WTC11 (cell line): ENCODE measurements at places on chromosomes 1 and 21.

- DNase-seq, result no peak
Measured at GRCh38 chr21:25341981-25342380, 265.3 kb downstream of the MRPL39 start.

- no peak for DNase-seq
Measured at GRCh38 chr21:46456750-46457149, 1.9 kb upstream of the DIP2A start.

DNA sequence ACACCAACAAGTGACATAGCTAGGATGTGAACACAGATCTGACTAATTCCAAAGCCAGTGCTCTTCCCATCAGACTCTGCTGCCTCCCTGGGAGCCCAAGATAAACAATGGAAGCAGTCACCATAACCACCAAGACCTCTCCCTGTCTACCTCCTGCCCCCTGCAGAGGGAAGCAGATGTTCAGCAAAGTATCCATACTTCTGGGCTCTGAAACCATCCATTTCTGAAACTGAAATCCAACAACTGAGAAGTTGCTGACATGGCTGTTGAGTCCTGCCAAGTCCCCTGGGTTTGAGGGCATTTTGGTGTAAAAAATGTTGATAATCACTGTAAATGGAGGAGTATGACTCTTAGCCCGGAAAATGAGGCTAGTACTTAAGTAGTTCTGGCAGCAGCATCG is 102.1 kb downstream of the TYW3 start:
- DNase-seq, result no peak

GRCh38 chr1:161173711-161174110 is 3.6 kb downstream of the B4GALT3 start:
- DNase-seq, result no peak

DNA sequence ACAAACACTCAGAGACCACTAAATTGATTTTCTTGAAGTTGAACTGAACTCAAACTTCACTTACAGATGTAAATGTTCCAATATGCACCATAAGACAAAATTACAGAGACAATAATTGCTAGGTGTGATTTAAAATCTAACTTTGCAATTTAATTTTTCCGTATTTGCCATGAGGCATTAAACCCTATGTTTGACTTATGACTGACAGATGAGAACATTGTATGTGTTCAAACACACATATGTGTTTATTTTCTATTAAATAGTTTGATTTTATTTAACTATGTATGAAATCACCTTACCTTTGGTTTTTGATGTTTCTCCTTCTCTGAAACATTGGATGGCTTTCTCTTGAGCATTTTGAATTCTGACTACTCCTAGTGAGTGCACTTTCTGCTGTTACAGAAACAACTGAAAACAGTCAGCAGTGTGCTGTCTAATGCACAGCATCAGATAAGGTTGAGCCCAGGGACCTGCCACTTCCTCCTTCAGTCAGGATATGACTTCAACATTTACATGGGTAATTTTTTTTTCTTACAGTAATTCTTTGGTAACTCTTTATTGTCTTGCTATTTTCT is at the start of gene SAMSN1:
Gene SAMSN1 (minus strand): TSS at position 410 of the 575 bp plus-strand sequence. CDS start 54 bp downstream, at position 356.
- DNase-seq, result no peak

- DNase-seq, result no peak
Measured at GRCh38 chr1:8981169-8981568, 35.5 kb downstream of the CA6 start.

- DNase-seq, result no peak
Measured at GRCh38 chr1:61055110-61055614, 27.2 kb upstream of the NFIA start.

GRCh38 chr1:200226268-200226968 is 183.4 kb downstream of the ZNF281 start:
- DNase-seq, result no peak

- no peak for DNase-seq
Measured at GRCh38 chr1:183780159-183780558, 24.8 kb upstream of the RGL1 start.

DNA sequence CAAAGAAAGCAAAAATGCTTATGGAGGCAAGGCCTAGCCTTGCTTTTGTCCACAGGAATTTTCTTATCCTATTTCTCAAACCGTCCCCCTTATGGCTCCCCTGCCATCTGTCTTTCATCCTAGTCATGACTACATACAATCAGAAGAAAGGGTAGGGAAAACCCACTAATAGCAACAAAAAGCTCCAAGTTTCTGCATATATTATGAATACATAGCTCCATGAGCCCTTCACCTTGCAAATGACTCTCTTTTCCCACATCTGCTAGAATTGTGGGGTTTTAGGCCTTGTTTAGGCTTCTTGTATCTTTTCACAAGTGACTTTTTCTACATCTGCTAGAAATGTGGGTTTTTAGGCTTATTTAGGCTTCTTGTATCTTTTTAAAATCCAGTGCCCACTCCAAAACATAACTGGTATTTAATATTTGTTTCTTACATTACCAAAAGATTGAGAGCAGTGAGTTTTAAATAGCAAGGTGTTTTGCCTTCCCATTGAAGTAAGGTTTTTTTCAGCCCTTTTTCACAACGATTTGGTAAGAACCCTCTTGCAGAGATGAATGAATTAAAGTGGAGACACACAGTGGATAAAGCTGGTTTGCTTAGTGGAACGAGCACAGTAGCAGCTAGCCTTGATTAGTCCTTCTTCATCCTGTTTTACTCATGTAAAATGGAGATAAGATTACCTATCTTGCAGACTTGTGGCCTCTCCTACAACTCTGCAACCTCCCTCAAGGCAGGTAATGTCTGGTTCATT is 4.4 kb downstream of the GADD45A start:
- DNase-seq, result no peak

DNA sequence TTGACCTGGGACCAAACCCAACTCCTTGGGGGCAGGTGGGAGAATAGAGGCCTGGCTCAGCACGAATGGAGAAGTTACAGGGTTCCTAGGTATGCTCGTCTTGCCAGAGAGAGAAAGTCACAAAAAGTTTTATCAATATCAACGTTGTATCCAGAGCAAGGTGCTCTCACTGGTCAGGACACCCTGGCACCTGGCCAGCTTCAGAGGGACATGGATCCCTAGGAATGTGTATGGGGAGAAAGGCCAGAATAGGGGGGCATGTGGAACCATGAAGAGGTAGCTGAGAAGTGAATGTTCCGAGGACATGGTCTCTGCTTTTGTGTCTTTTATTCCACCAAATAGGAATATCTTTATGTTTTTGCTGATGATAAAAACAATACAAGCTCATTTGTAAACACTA is 9.4 kb upstream of the POU3F1 start:
- no peak for DNase-seq

DNA sequence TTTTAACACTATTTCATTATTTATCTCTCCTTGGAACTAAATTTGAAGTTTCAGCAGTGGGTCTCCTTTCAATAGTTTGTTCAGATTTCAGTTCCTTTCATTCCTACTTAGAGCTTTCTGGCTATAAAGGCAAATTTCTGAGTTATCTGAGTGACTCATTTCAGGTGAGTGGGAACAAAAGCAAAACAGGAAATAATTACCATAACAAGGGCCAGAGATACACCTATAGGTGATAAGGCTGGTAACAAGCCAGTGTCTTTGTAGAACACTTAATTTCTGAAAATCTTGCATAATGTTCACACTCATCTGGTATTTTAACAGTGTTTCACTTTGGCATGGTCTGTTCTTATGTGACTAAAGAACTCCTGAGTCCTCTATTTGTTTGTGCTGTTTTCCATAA is 64.5 kb upstream of the PRRC2C start:
- no peak for DNase-seq

- DNase-seq, result no peak
Measured at GRCh38 chr1:160844447-160845232, 18.0 kb downstream of the CD244 start.

- DNase-seq, result no peak
Measured at GRCh38 chr1:8378178-8378577, 60.3 kb downstream of the SLC45A1 start.

- DNase-seq, result no peak
Measured at GRCh38 chr1:206497774-206498173, 9.6 kb upstream of the RASSF5 start.

- no peak for DNase-seq
Measured at GRCh38 chr1:38446936-38447335, 400.3 kb upstream of the POU3F1 start.

GRCh38 chr1:86277936-86278335 is 118.2 kb downstream of the ODF2L start:
- DNase-seq, result no peak

- DNase-seq, result no peak
Measured at GRCh38 chr1:71222668-71223067, 141.8 kb upstream of the ZRANB2 start.

DNA sequence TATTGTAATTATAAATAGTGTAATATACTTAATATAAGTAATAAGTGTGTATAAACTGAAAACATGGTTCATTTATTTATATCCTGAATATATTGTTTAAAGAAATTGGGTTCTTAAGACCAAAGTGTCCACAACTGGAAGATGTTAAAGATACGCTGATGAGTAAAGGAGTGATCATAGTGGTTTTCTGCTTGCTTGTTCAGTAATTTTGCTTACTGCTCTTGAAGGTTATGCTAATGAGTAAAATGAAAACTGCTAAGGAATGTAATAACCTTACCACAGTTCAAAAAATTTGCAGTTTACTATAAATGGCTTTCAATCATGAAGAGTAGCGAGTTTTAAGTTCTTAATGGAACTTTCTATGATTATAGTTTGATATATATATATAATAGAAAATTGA is 22.0 kb downstream of the DONSON start:
- DNase-seq, result no peak

DNA sequence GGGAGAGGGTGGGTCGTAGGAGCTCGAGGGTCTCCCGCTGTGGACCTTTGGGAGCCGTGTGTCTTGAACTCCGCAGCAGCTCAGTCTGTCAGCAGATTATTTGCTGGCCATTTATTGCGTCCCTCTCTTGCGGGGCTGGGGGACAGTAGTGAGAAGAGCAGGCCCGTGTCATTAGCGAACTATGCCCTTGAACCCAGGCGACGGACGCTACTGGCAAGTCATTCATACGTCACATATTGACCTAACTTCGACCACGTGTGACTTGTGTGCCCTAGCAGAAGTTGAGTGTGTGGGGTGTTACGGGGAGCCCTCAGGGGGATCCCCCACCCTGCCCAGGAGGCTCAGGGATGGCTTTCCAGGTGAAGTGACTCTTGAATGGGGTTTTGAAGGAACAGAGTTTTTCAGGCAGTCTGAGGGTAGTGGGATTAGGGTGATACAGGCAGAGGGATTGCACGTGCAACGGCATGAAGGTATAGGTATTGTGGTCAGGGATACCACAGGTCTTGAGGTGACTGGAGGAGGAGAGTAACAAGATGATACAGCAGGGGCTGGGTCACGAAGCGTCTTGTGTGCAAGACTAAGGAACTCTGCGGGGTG is 13.0 kb downstream of the RCC1 start:
- no peak for DNase-seq

- DNase-seq, result no peak
Measured at GRCh38 chr1:232835166-232835565, 29.9 kb downstream of the MAP10 start.

DNA sequence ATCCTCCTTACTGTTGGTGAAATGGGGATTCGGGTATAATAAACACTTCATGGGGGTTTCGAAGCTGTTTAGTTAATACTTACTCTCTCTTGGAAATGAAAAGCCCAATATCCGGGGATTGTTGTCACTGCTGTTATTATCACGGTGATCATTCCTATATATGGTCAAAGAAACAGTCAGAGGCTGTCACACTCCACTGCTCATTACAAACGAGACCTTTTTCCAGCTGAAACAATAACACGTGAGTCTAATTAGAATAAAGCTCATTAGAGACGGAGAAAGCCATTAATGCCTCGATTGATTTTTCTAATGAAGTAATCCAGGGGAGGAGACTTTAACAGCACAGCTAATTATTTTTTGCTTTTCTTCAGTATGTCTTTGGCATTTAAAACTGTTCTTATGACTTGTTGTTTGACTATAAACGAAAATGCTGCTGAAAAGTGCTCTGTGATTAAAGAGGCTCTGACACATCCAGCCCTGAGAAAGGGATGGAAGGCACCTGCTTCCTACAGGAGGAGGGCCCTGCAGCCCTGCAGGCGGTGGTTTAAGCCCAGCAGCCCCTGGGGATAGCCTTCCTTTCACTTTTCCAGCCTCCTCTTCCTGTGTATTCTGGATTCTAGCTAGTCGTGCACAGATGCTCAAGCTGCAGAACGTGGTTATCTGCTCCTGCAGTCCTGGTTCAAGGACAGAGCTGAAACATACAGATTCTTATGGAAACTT is 143.6 kb downstream of the EDEM3 start:
- no peak for DNase-seq

- peak; percentile 79 for DNase-seq
Measured at GRCh38 chr1:210250998-210251679, 18.5 kb downstream of the SERTAD4 start.

DNA sequence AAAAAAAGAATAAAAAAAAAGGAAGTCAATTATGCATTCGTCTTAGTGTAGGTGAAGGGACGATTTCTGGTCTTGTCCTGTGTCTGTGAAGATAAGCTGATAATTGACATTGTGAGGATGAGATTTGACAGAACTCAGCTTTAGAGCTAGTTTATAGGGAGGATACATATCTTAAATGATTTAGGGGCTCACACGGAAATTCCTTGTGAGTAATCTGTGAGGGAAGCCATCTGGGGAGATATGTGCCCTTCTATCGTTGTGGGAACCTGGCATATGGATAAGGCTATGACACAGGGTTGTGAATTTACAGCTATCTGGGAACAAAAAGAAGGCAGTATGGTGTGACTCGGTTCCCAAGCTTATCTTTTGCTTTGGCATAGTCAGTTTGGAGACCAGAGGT is 71.1 kb downstream of the RABGAP1L start:
- DNase-seq, result no peak

DNA sequence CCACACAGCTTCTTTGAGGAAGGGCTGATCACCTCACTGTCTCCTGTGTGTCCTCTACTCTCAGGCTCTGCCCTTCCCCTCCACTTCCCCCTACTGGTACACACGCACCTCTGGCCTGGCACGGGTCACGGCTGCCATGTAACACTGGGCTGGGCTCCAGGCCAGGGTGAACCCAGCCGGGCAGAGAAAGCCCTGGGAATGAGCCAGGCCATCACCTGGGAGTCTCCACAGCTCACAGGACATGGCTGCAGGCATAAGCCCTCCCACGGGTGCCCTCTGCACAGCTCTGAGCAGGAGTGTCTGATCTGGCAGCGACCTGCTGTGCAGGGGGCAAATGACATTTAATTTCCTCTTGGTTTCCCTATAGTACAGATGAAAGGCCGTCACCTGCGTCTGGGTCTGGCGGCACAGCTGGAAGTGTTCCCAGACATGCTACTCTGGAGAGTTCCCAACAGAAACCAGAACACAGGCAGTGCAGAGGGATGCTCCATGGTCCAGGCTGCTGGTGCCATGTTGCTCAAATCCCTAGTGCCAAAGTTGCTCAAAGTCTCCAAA is 61.2 kb downstream of the ERI3 start:
- no peak for DNase-seq

DNA sequence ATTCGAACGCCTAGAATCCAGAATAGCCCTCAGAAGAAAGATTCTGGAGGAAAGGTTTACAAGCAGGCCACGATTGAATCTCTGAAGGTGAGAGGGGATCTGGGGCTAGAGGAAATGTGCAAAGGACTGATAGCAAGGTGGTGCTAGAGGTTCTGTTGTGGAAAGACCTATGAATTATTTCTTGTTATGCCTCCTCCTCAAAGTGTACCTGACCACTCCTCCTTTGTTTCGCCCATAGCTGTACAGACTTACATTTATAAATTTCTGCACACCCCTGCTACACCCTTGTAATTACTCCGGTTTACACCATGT is 986 bp downstream of the TCEANC2 start:
- no peak for DNase-seq
